CD4-positive, alpha-beta T cell treated with Interleukin-4 for 4 hours (primary cell): ENCODE measurements at places on chromosomes 16 and 17.

- DNase-seq: no peak
Measured at GRCh38 chr17:3019761-3020160, 43.6 kb downstream of the OR1D5 start.

- DNase-seq: no peak
Measured at GRCh38 chr17:28956112-28956511, 4.8 kb upstream of the PHF12 start.

DNA sequence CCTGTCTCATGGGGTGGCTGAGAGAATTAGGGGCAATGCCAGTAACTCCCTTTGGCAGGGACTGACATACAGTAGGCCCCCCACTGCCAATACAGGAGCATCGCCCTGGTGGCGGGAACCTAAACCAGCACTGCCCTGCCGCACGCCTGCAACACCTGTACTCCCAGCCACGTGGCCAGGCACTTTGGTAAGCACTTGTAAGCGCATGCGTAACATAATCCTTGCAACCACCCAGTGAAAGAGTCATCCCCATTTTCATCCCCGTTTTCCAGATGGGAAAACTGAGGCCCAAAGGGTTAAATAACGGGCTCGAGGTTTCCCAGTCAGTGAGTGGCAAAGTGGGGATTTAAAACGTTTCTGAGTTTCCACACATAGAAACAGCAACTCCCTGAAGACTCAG lies 17.5 kb downstream of the SCN4A start:
- DNase-seq: no peak

GRCh38 chr17:41602524-41602923 lies 10.0 kb downstream of the KRT16 start:
- no peak for DNase-seq

GRCh38 chr17:14123619-14124278 lies 54.4 kb downstream of the COX10 start:
- DNase-seq: no peak

DNA sequence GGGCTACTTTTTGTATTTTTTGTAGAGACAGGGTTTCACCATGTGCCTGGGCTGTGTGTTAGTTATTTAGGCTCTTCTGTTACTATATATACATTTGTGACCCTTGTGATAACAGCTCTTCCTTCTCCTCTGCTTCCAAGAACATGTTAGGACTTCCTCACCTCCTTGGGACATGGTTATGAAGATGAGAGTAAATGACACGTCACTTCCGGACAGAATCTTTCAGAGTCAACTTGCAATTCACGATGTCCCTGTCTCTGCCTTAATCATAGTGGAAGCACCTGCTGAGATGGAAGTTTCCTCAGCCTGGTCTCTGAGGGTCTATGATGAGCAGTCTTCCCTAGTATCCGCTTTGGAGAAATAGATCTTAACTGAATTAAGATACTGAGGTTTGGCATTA lies 42.9 kb downstream of the CCDC42 start:
- DNase-seq: no peak

GRCh38 chr16:14151256-14152030 lies 80.3 kb downstream of the MRTFB start:
- no peak for DNase-seq
